ENCODE measurements at places on chromosomes 12 and 14.

DNA sequence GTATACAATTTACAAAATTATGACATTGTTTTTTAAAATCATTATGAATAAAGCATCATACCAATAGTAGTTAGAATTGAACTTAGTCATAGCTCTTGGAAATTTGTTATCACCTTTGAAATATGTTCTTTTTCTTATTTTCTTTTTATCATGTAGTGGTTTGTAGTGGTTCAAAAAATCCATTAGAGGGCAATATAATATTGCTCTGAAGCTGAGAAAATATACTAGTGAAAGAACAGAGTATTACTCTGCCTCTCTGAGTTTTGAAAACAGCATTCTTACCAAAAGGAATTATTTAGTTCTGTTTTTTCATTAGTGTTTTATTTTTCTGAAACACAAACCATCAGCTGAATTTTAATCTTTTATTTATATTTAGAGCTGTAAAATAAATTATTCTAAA is 76.2 kb downstream of the PDZRN4 start:
- DNase-seq = no peak

- no peak for DNase-seq
Observed at GRCh38 chr12:80381121-80381520, 62.9 kb upstream of the PTPRQ start.

GRCh38 chr12:32290411-32290810 is 108.9 kb upstream of the FGD4 start:
- DNase-seq = no peak

GRCh38 chr12:60394665-60395064 is 798.8 kb downstream of the SLC16A7 start:
- DNase-seq = no peak

GRCh38 chr12:69354556-69355187 is 4.9 kb upstream of the YEATS4 start:
- no peak for DNase-seq

GRCh38 chr14:62759796-62760195 is 285.5 kb downstream of the KCNH5 start:
- no peak for DNase-seq

DNA sequence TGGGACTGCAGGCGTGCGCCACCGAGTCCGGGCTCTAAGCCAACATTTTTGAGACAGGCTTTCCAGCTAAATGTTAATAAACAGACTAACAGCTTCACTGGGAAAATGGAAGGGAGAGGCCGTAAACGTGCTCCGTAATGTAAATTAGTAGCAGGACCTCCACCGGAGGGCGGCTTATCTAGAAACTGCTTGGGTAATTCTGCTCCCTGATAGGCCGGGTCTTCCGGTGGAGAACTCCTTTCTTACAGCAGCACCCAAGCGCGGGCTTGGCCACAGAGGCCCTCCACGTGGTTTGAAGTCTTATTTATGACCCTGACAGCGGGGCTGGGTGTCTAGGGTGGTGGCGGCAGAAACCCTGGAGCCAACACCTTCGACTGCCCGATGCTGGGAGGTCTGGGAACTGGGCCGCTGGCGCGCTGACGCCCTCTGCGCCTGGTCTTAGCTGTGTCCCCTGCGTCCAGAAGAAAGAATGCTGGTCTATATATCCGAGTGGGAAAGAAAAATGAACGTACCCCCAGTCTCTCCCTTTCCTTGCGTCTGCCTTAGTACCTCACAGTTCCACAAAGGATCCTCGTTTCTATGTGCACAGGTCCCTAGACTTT is 1.7 kb downstream of the DPPA3 start:
- DNase-seq = no peak

DNA sequence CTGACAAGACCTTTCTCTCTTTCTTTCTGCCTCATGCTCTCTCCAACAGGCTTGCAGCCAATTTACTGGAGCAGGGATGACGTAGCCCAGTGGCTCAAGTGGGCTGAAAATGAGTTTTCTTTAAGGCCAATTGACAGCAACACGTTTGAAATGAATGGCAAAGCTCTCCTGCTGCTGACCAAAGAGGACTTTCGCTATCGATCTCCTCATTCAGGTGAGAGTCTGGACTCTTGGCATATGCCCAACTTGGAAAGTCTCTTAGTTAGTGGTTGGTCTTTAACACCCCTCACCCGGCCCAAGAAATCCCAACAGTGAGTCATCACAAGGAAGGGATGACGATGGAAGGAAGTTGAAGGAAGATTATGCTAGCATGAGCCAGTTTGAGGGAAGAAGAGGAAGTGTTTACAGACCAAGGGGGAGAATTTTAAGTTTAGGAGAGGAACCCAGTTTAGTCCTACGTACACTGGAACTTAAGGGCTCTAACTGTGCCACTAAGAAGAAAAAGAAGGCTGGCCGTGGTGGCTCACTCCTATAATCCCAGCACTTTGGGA is 189.7 kb downstream of the ETV6 start:
- no peak for DNase-seq

- no peak for DNase-seq
Observed at GRCh38 chr14:19800282-19801117, 3.1 kb upstream of the OR4N2 start.

GRCh38 chr14:94356379-94357056 is 31.9 kb downstream of the SERPINA1 start:
- DNase-seq = no peak
